ENCODE measurements at places on chromosomes 6 and 20.

DNA sequence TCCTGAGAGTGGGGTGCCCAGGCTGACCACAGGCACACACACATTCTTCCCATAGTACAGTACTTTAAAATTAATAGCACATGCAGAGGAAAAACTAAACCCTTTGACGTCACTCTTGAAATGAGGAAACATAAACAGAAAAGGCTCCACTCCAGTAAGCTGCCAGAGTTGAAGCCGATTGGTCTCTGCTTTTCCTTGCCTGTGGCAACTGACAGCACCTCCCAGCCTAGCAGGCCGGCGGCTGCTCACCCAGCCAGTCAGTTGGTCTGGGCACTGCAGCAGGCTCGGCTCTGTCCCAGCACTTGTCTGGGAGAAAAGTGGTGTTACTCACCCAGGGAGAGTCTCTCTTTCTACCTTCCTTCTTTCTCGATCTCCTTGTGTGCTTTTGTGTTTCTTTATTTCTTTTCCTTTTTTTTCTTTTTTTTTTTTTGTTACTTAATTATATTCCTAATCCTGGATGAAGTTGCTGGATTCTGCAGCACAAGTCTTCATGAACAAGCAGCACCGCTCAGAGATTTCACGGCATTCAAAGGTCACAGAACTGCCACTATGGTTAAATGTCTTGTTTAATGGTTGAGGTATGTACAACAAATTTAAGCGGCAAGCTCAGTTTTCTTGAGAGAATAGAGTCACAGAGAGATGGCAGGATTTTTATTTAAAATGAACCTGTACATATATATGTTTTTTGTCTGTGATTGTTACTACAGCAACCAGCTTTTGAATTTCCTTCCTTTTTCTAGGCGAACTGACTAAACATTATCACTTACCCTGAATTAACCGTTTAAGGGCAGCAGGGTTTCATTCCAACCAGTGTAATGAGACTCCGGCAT is at the start of gene PDE7B:
PDE7B (plus strand) TSS at position 260 of the 830 bp plus-strand sequence.
- peak; percentile 71 for DNase-seq

GRCh38 chr6:16851044-16851540 is 89.8 kb upstream of the ATXN1 start:
- no peak for DNase-seq

DNA sequence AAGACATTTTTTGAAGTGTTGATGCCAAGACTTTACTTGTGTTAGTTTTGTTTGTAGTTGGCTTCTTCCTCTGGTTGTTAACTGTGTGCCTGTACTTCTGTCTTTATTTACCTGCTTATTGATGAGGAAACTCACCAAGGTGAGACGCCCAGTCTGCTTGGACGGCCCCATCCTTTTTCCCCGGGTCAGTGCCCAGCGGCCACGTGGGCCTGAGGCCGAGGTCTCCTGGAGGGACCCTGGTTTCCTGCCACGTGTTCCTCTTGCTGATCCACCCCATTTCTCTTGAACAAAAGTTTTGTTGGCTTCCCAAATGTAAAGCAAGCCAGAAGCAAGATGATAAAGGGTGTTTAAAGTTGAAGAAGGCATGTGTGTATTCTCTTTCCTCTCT is 24.8 kb downstream of the DUSP22 start:
- DNase-seq = no peak

DNA sequence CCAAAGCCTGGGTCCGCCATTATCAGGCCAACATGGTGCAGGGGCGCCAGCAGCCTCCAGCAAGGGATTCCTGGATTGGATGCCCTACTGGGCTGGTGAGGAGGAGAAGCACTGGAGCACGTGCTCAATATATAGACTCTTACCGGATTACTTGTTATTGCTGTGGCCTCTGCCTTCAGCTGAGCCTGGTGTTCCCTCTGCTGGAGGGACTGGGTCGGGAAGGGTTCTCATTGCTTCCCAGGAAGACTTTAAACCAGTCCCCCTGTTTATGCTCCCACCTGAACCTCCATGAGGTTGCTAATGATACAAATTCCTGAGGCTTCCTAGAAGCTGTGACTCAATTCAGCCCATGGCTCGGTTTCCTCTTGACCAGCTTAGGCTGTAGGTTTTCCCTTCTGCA is 186.7 kb upstream of the ARID1B start:
- no peak for DNase-seq

GRCh38 chr6:117518870-117519269 is 36.4 kb downstream of the DCBLD1 start:
- no peak for DNase-seq

- no peak for DNase-seq
Observed at GRCh38 chr20:3987296-3987695, 28.1 kb downstream of the RNF24 start.

GRCh38 chr20:10385850-10386544 is 48.0 kb downstream of the MKKS start:
- DNase-seq = no peak

DNA sequence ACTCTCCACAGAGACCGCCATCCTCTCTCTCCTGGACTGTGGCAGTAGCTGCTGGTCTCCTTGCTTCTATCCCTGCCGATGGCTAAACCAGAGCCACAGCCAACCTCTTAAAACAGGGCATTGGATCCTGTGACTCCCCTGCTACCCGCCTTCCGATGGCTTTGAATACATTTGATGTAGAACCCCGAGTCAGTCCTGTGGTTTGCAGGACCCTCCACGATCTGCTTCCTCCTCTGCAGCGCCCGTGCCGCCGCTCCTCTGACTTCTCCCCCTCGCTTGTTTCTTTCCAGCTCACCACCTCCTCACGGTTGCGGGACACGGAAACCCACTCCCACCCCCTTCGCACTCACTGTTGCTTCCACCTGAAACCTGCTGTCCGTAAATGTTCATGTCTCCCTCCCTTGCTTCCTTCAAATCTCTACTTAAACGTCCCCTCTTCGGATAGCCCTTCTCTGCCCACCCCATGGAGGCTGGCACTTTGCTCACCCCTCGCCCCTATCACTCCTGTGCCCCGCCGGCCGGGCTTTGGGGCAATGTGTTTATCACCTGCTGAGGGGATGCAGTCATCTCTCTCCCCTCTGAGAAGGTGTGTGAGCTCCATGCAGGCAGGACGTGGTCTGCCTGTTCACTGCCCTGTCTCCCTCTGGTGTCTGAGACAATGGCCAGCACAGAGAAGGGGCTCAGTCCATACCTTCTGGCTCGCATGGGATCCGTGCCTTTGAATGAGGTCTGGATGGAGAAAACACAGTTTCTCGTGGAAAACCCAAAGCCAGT is 67.8 kb downstream of the GFOD1 start:
- no peak for DNase-seq

GRCh38 chr6:124283486-124283885 is 479.8 kb downstream of the NKAIN2 start:
- DNase-seq = no peak

GRCh38 chr6:130381459-130382380 is 15.9 kb downstream of the TMEM200A start:
- no peak for DNase-seq

GRCh38 chr6:1403851-1404712 is 14.7 kb downstream of the FOXF2 start:
- no peak for DNase-seq

DNA sequence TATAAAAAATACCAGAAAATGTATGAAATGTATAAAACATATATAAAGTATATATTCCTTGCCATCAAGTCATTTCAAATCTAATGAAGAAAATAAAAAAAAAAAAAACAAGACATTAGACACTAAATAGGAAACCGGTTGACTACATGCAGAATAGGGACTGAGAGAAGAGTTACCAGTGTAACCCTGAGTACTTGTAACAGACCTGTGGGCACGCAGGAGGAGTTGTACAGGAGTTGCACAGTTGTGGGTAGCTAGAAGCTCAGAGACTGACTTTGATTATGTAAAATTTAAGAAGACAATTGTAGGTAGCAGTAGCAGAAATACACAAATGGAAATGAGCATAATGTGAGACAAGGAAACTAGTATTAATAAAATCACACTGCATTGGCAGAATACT is 112.4 kb upstream of the DST start:
- DNase-seq = no peak

- no peak for DNase-seq
Observed at GRCh38 chr6:121652223-121652622, 216.8 kb downstream of the GJA1 start.

GRCh38 chr6:43766500-43766853 is 3.5 kb upstream of the VEGFA start:
- DNase-seq = no peak

DNA sequence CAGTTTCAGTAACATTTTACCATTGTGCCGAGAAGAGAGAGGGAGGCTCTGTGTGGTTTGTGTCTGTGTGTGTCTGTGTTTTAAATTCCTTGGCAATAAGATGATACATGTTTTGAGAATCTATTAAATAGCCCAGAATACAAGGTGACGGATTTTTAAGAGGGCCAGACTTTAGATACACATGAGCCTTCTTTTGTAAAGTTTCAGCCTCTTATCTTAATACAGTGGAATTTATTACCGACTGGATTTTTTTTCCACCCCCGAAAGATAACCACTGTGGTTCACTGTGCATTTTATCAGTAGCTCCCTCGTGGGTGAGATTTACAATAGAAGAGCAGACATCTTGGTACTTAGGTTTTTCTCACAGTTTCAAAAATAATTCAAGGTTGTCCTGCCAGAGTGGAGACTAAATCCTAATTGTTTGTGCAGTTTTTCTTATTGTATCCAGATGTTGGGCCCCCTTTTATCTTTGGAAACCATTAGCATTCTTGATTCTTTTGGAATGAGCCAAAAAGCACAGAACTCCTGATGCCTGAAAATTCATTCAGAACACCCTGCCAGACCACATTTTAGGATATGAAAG is 49.9 kb downstream of the STK4 start:
- DNase-seq = no peak

Measured in thymus (tissue), 14 donors.